ENCODE measurements at places on chromosomes 11 and 22.

DNA sequence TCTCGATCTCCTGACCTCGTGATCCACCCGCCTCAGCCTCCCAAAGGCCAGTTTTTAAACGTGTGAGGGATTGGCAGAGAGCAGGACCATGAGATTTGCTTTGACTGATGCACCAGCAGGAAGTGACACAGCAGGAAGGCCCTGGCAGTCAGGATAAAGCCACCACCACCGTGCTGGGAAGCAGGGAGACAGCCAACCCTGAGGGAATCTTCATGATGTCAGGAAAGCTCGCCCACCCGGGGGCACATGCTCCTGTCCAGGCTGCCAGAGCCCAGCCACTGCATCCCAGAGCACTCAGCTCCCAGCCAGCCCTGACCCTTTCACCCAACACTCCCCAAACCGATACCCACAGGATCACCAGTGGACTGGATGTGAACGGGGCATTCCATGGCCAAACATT is 6.1 kb downstream of the TUBGCP6 start:
- DNase-seq: no peak

- DNase-seq: no peak
Observed at GRCh38 chr22:48068323-48068885, 1306.0 kb downstream of the TBC1D22A start.

GRCh38 chr22:19707347-19708290 is 6.7 kb upstream of the SEPTIN5 start:
- DNase-seq: no peak

- DNase-seq: no peak
Observed at GRCh38 chr22:42721045-42721434, 370 bp upstream of the A4GALT start.

DNA sequence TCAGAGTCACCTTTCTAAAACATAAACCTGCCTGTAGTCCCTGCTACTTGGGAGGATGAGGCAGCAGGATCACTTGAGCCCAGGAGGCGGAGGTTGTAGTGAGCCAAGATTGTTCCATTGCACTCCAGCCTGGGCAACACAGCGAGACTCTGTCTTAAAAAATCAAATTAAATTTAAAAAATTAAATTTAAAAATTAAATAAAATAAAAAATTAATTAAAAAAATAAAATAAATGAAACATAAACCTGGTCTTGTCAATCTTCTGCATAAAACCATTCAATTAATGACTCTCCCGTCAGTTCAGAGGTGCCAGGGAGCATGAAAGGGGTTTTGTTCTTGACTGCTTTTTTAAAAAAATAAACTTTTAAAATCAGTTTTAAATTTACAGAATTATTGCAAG is 48.6 kb downstream of the CCDC83 start:
- no peak for DNase-seq

- DNase-seq: no peak
Observed at GRCh38 chr11:118406599-118407166, 5.3 kb downstream of the ATP5MG start.

DNA sequence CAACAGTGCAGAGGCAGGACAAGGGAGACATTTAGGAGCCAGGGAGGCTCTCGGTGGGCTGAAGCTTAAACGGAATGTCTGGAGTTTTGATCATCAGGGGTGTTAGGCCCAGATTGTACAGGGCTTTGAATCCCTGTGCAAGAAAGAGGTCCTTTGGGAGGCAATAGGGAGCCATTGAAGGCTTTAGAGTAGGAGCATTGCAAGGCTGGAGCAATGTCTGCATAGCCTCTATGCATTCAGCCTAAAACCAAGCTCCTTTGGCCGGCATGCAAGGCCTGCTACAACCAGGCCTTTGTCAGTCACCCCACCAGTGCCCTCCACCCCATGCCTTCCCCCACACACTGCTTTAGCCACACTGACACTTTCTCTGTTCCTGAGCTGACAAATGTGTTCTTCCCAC is 47.4 kb upstream of the FGF3 start:
- DNase-seq: no peak

- no peak for DNase-seq
Observed at GRCh38 chr11:120956710-120957495, 67.0 kb upstream of the TBCEL start.
